Pancreas (tissue), 10 donors: ENCODE measurements at places on chromosomes 7 and 10. TPM values are rescaled to one million over a fixed set of nuclear protein-coding genes. Genes with fewer than 3 reads are reported as not detected.

The TMEM273 gene
- 3.6 TPM for total RNA-seq

The CREB5 gene
- 3.3 TPM for total RNA-seq

The GSTO2 gene
- total RNA-seq, result 14.3 TPM

The NAT16 gene
- total RNA-seq, result not detected

The SGPL1 gene
- 31.3 TPM for total RNA-seq

The AFAP1L2 gene
- total RNA-seq, result 4.4 TPM

The SKIDA1 gene
- total RNA-seq, result 0.70 TPM

The SCD gene
- total RNA-seq, result 1.9 TPM

The ZNF467 gene
- 8.0 TPM for total RNA-seq

The TFR2 gene
- 1.2 TPM for total RNA-seq

The KAT6B gene
- 19.9 TPM for total RNA-seq

- no peak for DNase-seq
Observed at GRCh38 chr7:158110034-158110590, 477.5 kb downstream of the PTPRN2 start.

GRCh38 chr10:91632671-91633550, at the start of gene PPP1R3C:
TSS of gene PPP1R3C (minus strand) at chr10:91633071. CDS start at chr10:91632969, 102 bp downstream.
- DNase-seq, result peak; percentile 92

- no peak for DNase-seq
Observed at GRCh38 chr7:24346129-24346528, 62.1 kb downstream of the NPY start.

- DNase-seq, result no peak
Observed at GRCh38 chr10:124386186-124387077, 32.3 kb downstream of the OAT start.

- DNase-seq, result no peak
Observed at GRCh38 chr7:47039904-47040303, 542.0 kb downstream of the TNS3 start.

DNA sequence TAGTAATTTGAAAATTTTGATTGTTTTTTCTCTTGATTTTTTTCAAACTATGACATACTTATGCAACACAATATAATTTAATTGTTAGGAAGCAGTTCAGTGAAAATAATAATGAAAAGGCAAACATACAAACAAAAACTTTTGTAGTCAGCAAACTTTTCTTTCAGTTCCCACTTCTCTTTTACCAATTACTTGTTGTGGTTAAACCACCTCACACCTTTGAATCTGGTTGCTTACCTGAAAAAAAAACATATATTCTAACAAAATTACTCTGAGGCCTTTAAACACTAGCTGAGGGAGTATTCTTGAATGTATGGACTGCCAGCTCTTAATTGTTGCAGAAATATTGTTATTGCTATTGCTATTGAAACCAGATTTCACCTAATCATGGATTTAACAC, 266.2 kb upstream of the SEMA3C start:
- DNase-seq, result no peak

- DNase-seq, result no peak
Observed at GRCh38 chr7:15604166-15604565, 42.4 kb upstream of the AGMO start.

- no peak for DNase-seq
Observed at GRCh38 chr7:32079510-32079909, 9.3 kb upstream of the PDE1C start.

- no peak for DNase-seq
Observed at GRCh38 chr10:18401416-18402195, 249.8 kb downstream of the NSUN6 start.

GRCh38 chr7:101634196-101634717, 5.2 kb upstream of the MYL10 start:
- DNase-seq, result no peak

DNA sequence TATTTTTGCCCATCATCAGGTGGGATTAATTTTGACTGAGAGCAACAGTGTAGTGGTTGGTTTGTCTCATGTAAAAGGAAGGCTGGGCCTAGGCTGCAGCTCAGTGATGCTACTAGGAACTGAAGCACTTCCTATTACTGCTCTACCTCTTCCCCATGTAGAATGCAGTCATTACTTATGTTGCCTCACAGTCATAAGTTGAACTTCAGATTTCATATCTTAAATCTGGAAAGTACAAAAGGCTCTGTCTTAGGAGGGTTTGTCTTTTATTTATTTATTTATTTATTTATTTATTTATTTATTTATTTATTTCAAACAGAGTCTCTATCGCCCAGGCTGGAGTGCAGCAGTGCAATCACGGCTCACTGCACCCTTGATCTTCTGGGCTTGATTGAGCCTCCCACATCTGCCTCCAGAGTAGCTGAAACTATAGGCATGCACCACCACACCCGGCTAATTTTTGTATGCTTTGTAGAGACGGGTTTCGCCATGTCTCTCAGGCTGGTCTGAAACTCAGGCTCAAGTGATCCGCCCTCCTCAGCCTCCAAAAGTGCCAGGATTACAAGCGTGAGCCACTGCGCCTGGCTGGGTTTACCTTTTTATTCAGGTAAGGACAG, 721.7 kb upstream of the GALNT17 start:
- no peak for DNase-seq

GRCh38 chr10:67296926-67297325, 371.1 kb downstream of the LRRTM3 start:
- DNase-seq, result no peak

GRCh38 chr10:46018453-46019176, 11.8 kb downstream of the NCOA4 start:
- no peak for DNase-seq

DNA sequence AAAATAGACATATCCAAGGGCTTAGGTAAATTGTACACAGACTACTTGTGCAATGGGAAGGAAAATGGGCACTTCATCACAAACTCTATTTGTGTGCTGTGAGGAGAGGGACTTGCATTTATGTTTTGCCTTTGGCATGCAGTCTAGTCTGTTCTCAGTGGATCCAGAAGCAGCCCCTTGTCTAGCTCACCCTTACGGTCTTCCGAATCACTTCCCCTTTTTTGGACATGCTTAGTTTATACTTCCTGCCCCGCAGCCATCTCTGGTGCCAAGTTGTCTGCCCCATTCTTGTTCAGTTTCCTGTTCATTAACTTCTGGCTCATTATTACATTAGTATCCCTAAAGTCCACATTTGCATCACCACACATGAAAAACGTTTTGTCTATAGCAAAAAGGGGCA, 161.6 kb downstream of the NRCAM start:
- no peak for DNase-seq

GRCh38 chr7:137636376-137636775, 210.4 kb downstream of the DGKI start:
- no peak for DNase-seq

DNA sequence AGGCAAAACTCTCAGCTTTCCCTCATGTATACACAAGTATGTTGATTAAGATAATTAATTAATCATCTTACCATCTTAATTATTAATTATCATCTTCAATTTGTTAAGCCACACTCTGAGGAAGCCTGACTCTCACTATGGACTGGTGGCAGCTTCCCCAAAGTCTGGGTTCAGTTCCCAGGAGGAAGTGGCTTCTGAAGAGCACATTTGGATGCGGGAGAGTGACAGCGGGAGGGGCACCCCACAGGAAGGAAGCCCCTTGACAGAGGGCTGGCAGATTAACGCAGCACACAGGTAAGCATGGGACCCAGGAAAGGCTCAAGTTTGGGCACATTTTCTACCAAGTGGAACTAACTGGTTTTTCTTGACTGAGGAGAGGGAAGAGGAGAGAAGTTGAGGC, 13.4 kb upstream of the SLIT1 start:
- DNase-seq, result no peak

DNA sequence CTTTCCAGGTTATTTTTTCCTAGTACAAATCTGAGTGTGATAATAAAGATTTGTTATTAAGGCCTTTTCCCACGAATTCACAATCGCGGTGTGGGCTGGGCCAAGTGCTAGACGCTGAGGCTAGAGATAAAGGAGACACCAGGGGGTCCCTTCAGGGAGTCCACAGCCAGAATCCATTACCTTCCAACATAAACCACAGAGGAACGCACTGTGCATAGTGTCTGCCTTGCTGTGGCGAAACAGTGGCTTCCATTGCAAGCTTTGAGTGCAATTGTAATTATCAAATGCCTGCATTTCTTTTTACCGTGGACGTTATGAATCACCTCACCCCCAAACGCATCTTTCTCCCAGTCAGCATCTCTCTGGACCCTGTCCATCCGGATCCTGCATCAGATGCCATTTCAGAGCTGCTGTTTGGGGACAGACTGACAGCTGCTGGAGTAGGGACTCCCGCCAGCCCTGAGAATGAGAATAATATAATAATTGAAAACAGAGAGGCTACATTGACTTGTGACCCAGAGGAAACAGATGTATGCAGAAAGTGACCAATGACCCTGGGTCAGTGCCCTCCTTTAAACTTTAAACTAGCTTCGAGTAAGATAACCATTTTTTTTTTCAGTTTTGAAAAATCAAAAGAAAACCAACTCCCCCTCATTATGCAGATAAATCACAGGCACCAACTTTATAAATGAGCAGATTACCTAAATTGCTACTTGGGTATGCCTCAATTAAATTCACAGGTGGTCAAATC, 456.2 kb upstream of the NRP1 start:
- no peak for DNase-seq

- DNase-seq, result no peak
Observed at GRCh38 chr7:11343818-11344413, 370.2 kb downstream of the PHF14 start.

- no peak for DNase-seq
Observed at GRCh38 chr10:34522546-34522945, 292.6 kb downstream of the PARD3 start.

DNA sequence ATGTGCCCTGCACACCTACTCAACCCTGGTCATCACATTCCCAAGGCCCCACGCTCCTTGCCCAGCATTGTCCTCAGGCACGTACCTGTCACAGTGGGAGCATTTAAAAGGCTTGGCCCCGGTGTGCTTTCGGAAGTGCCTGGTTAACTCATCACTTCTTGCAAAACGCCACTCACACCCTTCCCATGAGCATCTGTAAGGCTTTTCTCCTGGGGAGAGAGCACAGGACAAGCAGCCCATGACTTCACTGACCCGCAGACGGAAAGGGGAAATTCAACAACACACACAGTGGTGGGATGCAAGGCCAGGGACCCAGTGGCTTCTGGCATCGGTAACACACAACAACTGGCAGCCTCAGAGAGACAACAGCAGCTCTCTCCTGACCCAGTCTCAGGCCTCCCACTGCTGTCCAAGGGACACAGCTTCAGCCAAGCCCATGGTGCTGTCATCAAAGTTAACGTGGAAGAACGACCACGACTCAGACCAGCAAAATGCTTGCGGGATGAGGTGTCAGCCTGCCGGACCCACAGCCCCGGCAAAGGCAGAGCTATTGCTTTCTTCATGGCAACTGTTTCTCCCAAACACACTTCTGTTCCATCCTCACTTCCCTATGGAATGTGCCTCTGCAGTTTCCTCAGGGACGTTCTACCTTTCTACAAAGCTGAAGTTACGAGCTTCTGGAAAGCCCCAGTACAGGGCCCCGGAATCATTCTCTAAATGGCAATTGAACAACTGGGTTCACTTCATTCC, 4.8 kb downstream of the KLF6 start:
- no peak for DNase-seq

- no peak for DNase-seq
Observed at GRCh38 chr7:29445736-29446135, 117.9 kb upstream of the PRR15 start.

DNA sequence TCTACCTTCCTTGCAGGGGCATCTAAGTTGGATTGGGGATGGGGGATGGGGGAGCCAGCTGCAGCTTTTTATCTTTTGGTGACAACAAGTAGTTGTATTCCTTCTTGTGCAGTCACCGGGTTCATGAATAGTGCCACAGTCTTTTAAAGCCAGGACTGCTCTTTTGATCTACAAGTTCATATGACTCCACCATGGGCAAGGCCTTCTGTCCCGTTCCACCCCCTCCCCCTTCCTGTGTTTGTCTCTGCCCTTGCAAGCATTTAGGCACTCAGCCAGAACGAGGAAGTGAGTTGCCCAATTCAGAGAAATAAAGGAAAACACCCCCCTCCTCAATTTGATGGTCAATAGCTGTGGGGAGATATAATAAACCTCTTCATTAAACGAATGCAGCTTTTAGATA, 44.8 kb upstream of the EGR2 start:
- DNase-seq, result no peak

GRCh38 chr10:29880856-29881255, 178.5 kb downstream of the JCAD start:
- no peak for DNase-seq

DNA sequence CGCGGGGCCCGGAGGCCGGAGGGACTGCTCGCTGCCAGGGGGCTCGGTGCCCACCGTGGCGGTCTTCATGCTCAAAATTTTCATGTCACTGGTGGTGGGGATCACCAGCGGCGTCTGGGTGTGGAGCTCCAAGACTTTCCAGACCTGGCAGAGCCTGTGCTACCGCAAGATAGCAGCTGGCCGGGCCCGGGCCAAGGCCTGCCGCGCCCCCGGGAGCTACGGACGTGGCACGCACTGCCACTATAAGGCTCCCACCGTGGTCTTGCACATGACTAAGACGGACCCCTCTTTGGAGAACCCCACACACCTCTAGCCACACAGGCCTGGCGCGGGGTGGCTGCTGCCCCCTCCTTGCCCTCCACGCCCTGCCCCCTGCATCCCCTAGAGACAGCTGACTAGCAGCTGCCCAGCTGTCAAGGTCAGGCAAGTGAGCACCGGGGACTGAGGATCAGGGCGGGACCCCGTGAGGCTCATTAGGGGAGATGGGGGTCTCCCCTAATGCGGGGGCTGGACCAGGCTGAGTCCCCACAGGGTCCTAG, 2.0 kb downstream of the FZD9 start:
- no peak for DNase-seq

GRCh38 chr10:102188298-102188940, 36.2 kb downstream of the NOLC1 start:
- DNase-seq, result no peak

DNA sequence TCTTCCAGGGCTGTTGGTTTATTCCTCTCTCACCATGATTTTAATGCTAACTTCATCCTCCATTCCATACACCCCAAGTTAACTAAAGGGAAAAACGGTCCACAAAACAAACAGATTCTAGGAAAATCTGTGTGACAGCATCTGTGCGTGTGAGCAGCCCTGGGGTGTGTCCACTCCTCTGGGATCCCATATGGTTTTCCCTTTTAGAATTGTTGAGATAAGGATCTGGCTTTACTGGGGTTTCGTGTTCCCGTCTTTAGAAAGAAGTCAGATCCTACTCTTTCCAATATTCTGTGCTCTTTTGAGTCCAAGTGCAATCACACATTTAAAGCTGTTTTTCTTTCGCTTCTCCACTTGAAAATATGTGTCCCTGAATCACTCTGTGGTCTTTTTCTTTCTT, 257.1 kb downstream of the KLF6 start:
- no peak for DNase-seq

GRCh38 chr7:124324262-124324661, 291.4 kb upstream of the TMEM229A start:
- no peak for DNase-seq

- no peak for DNase-seq
Observed at GRCh38 chr7:118404211-118404610, 179.7 kb downstream of the ANKRD7 start.

GRCh38 chr10:116775488-116776400, 33.4 kb upstream of the HSPA12A start:
- no peak for DNase-seq

- DNase-seq, result no peak
Observed at GRCh38 chr10:101967713-101968112, 88.3 kb downstream of the ARMH3 start.

GRCh38 chr10:129624526-129624925, 157.5 kb downstream of the MGMT start:
- DNase-seq, result no peak

- DNase-seq, result no peak
Observed at GRCh38 chr10:83764666-83765065, 374.6 kb upstream of the GHITM start.
